ENCODE measurements at places on chromosomes 11 and 22.

GRCh38 chr11:65617990-65618751, 2.6 kb downstream of the PCNX3 start:
- no peak for DNase-seq

- DNase-seq, result no peak
Measured at GRCh38 chr22:45620706-45621105, 50.9 kb upstream of the ATXN10 start.

DNA sequence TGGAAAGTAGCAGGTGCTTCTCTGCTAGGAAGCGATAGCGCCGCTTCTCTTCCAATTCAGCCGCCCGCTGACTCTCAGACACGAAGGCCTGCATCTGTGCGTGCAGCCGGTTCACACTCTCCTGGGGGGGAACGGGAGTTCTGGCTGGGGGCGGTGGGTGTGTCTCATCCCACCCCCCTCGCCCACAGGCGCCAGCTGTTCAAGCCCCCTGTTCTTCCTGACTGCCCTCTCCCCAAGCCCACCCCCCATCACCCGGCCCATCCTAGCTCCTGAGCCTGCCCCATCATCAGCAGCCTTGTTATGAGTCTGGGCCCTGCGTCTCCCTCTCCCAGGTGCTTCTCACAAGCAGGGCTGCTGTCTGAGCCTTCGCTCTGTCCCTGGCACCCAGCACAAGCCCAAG, 13.1 kb upstream of the SLC16A8 start:
- no peak for DNase-seq

DNA sequence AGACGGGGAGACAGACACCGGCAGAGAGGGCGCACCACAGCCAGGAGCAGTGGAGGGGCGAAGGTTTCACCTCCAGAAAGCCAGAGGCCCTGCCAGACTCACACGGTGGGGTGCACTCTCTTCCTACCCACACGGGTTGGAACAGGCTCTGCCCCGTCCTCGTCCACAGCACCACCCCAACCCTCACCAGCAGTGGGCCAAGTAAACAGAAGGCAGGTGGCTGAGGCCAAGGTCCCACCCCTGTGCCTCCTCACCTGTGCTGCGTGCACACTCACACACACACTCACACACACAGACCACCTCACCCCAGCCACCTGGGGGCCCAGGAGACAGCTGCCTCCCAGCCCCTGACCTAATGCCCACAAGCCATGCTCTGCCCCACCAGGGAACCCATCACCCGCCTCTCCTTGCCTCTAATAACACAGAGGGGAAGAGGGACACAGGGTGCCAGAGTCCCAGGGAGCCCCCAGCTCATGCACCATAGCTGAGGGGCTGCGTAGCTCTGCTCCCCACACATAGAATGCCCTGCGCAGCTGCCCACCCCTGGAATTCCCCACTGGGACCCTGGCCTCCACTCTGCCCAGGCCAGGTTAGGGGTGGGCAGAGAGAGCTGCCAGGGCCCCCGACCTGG, 3.1 kb downstream of the CYB5R3 start:
- peak; percentile 43 for DNase-seq

DNA sequence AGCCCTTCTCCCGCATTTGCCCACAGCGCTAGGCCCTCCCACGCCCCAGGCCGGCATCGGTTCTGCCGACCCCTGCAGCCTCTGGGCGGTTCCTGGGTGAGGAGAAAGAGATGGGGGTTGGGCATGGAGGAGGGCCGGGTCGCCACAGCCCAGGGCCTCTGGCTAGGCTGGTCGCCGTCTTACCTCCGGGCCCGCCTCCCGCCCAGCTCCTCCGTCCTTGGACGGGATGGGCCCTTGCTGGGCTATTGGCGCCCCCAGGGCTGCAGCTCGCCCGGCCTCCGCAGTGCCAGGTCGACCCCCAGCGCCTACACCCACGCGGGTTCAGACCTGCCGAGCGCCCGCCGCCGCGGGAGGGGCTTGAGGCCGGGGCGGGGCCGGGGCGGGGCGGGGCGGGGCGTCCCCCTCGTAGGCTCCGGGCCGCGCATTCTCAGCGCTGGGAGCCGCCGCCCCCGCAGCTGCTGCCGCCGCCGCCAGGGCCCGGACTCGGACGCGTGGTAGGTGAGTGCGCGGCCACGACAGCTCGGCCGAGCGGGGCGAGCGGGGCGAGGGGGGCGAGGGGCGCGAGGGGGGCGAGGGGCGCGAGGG, at the start of gene CD151:
Gene CD151 (plus strand): TSS at position 424 of the 585 bp plus-strand sequence. CDS start 3,118 bp downstream, outside the sequence.
- no peak for DNase-seq

DNA sequence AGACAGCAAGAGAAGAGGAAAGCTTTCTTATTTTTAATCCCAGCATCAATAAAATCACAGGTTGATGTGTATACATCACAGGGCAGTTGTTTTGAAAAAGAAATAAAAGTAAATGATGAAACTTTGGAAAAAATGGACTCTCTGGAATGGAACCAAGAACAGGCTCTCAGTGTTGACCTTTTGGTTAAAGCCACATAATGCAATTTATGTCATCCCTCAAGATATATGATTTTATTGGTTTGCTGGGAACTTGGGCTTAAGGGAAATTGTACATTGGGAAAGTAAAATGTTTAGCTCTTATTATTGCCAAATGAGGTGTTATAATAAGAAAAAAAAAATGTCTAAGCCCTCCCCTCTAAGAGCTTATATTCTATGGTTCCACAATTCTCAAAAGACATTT, 139.8 kb upstream of the MTNR1B start:
- no peak for DNase-seq

DNA sequence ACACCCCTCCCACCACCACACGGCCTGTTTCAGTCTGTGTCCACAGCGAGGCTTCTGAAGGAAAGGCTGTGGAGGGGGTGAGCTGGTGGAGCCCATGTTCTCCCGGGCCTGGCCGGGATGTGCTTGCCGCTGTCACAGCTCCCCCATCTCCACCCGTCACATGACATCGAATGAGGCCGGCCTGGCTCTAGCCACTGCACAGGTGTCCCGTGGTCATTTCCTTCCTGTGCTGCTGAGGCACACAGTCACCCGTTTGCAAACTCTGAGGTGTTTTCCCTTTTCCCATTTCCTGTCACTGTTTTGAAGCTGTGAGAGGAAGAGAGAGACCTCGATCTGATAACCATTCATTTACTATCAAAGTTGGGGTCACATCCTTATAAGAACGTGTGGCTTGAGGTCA, 55.7 kb upstream of the CLDN5 start:
- no peak for DNase-seq

DNA sequence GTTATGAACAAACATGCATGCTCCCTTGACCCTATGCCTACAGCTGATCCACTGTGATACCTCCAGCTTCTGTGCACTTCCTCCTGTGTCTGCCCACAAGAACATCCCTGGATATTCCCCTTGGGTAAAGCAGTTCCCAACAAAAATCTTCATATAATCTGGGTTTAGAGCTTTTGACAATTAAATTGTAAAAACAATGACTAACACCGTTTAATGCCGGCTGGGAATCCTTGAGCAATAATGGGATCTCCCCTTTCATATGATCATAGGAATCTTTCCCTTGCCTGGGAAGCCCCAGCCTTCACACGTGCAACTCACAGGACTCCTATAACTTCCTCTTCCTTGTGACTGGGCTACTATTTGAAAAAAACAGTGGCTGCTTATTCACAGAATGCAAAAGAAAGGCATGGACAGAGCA, 6.3 kb upstream of the ZC3H12C start:
- no peak for DNase-seq

GRCh38 chr11:115765803-115766239, 261.6 kb upstream of the CADM1 start:
- DNase-seq, result no peak

- peak; percentile 86 for DNase-seq
Measured at GRCh38 chr22:19629720-19630419, 84.4 kb upstream of the SEPTIN5 start.

- peak; percentile 78 for DNase-seq
Measured at GRCh38 chr11:32255841-32256240, 165.0 kb downstream of the RCN1 start.

- DNase-seq, result no peak
Measured at GRCh38 chr11:121368364-121369240, 76.0 kb downstream of the SC5D start.

GRCh38 chr11:104148706-104149105, 15.2 kb downstream of the PDGFD start:
- DNase-seq, result no peak

DNA sequence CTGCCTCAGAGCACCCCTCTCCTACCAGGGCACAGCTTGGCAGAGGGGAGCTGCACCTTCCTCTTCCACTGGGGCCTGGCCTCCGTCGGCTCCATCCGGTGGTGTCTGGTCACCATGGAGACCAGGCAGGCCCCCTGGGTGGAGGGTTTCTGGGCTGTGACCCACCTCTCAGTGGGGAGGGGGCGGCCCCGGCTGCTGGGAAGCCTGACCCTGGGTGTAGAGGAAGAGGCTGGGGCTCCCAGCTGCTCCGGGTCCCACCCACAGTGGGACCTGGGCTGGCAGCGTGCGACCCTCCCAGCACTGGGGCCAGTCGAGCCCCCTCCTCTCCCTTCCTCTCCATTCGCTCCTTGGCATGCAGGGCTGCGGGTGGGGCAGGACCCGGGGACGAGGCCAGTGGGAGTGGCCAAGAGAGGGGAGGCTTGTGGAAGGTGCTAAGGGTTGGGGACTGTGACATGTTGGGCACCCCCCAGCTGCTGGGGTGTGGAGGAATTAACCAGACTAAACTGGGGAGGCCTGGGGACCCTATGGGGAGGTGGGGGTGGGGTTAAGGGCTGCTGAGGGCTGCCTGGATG, 46.8 kb downstream of the BRSK2 start:
- DNase-seq, result no peak

DNA sequence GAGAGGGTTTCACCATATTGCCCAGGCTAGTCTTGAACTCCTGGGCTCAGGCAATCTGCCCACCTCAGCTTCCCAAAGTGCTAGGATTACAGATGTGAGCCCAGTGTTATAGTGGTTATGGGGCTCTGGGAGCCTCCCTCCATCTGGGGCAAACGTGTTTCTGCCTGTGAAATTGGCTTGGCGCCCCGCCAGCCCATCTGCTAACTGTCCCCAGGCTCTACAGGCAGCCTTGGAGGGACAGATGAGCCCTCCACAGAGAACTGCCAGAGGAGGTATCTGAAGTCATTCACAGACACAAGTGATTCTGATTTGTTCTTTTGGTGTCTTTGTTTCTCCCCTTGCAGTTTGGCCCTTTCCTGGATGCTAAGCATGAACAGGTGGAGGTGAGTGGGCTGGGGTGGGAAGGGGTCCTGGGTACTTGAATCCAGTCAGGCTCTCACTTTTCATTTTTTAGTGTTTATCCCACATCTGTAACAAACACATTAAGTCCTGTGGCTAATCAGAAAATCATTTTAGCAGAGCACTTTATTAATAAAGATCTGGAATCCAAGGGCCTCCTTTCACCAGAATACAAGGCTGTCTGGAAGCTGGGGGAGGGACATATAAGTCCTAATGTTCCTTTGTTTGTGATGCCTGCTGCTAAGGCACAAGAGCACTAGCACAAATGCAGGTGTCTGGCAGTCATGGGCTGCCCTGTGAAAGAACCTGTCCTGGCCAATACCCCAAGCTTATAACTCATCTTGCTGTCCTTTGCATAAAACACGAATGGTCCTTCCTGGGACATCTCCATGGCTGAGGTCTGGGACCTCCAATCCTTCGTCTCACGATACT, 25.7 kb upstream of the CDC42EP2 start:
- DNase-seq, result peak; percentile 75

DNA sequence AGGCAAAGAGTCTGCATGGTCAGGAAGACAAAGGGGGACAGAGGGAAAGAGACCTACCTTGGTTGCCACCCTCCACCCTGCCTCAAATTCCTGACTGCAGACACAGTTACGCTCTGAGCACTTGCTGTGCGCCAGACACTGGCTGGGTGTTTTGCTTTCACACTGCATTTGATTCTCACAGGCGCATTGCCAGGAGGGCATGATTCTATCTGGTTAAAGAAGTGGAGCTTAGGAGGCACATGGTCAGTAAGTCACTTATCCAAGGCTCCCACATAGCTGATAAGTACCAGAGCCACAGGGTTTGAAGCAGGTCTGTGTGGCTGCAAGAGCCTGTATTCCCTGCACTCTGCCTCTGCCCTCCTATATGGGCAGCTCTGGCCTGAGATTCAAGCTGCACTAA, 103.9 kb downstream of the TIMP3 start:
- no peak for DNase-seq

GRCh38 chr11:107830915-107831540, 27.6 kb downstream of the SLC35F2 start:
- DNase-seq, result no peak

GRCh38 chr22:17891481-17892167, 117.4 kb upstream of the BID start:
- DNase-seq, result peak; percentile 64

DNA sequence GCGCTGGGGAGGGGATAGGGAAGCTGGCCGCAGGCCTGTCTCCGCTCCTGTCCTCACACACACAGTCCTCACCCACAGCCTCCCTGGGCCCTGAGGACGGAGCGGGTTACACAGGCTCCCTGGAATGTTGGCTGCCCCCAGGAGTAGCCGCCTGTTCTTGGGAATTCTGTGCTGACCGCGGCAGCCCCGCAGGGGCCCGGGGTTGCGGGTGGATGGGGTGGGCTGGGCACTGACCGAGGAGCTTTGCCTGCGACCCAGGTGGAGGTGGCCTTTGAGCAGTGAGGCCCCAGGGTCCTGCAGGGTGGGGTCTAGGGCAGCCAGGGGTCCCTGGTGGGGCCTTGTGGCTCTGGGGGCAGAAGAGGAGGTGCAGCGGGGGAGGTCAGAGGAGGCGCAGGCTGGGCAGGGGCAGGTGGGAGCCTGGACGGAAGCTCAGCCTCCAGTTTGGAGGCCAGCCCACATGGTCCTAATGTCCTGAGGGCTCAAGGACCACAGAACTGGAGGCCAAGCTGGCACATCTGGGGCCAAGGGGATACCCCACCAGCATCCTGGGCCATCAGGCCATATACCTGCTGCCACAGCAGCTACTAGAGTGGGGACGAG, 6.6 kb upstream of the MRGPRG start:
- DNase-seq, result no peak

DNA sequence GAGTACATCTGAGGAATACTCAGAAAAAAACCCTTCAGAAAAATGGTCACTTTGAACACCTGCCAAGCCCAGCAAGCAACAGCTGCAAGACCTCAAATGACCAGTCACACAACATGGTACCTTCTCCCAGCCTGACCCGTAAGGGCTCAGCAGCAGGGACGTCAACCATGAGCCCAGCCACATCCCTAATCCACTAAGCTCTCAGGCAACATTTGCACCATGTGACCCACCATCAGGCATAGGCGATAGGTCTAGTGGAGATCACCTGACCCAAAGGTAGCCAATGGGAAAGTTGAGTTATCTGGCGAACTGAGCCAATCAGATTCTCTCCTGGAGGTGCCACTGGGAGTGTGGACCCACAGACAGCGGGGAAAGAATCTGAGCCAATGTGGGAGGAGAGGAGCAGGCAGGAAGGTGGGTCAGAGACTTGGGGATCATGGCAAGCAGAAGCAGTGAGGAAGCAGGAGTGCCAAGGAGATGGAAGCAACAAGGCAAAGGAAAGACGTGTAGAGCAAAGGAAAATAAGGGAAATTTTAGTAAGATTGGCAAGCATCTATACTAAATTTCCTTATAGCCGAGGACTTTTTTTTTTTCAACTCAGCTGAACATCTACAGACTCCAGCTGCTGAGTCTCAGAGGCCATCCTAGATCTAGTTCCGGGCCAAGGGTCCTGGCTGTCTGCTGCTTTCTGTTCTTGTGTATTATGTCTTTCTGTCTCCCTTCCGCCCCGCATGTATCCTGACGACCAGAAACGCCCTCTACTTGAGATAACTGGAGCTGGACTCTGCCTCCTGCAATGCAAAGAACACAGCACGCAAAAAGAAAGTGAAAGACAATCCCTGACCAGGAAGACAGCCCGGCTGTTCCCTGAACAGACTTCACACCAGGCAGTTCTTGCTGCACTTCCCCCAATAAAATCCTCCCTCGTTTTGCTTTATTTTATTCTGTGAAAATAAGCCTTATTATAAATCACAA, 11.0 kb upstream of the PLAAT2 start:
- no peak for DNase-seq

Data from cerebellar cortex (tissue), 1 donor.